ENCODE measurements at places on chromosomes 7 and 10. TPM values are rescaled to one million over a fixed set of nuclear protein-coding genes. Genes with fewer than 3 reads are reported as not detected.

DNA sequence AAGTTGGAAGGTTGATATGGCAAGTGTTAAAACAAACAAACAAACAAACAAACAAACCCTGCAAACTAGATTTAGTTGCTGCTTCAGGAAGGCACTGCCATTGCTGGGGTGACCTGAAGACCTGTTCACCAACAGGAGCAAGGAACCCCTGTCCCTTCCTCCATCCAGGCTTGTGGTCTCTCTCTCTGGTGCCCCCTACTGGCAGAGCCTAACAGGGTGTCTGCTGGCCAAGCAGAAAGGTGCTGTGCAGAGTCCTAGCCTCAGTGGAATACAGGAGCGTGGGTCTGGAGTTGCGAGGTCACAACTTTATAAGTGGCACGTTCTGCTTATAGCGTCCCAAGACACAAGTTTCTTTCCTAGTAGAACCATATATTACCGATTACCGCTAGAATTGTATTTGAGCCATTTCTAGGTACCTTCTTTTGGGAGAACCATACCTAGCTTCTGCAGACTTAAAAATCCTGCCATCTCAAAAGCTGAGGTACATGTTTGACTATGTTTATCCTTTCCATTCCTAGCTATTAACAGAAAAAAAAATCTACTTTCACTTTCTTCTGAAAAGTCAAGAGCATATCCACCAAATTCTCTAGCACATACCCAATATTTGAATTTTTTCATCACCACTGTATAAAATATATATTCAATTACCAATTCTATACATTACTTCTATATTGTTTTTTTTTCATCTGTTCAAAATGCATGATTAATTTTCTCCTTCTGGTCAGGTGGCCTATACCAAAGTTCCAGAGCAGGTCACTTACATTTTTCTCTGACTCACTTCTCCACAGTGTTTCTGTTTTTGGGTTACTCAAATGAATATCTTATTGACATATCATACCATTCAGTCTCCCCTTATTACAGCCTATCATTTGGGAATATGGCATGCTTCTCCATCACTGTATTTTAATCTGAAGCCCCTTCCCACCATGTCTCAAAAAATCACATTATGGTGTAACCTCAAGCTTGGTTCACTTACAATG lies 29.1 kb upstream of the CALD1 start:
- DNase-seq, result no peak

DNA sequence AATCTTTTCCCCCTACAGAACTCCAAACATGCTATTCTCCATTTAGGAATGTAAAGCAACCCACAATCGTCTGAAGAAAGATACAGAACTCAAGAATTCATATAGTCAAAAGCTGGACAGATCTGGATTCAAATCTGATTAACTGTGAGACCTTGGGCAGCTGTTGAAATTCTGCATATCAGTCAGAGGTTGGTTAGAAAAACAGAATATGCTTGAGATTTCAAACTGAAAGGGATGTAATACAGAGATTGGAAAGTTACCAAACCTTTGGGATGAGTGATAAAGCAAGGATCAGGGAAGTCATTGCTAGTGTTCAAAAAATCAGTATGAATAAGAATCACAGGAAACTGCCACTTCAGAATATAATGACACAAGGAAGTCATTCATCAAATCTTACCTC lies 406.6 kb downstream of the HTR7 start:
- no peak for DNase-seq

The ZKSCAN5 gene
- total RNA-seq, result 11.7 TPM

The PPP1R3C gene
- 0.87 TPM for total RNA-seq

The MRLN gene
- not detected for total RNA-seq
